ENCODE measurements at places on chromosomes 1 and 21.

DNA sequence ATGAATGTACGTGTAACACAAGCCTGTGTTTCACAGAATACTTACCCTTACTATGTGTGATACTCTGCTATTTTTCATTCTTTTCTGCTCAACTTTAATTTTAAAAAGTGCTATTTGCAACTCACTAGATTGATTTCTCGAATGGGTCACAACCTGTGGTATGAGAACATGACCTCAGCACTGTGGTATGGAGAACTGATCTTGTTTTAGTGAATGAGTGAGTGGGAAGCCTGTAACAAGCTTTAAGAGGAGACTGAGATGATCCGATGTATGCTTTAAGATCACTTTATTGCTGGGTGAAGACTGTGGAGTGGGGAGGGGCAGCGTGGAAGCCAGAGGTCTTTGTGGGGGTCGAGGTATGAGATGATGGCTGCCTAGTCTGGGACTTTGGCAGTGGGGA lies 21.6 kb downstream of the MECR start:
- DNase-seq: no peak

DNA sequence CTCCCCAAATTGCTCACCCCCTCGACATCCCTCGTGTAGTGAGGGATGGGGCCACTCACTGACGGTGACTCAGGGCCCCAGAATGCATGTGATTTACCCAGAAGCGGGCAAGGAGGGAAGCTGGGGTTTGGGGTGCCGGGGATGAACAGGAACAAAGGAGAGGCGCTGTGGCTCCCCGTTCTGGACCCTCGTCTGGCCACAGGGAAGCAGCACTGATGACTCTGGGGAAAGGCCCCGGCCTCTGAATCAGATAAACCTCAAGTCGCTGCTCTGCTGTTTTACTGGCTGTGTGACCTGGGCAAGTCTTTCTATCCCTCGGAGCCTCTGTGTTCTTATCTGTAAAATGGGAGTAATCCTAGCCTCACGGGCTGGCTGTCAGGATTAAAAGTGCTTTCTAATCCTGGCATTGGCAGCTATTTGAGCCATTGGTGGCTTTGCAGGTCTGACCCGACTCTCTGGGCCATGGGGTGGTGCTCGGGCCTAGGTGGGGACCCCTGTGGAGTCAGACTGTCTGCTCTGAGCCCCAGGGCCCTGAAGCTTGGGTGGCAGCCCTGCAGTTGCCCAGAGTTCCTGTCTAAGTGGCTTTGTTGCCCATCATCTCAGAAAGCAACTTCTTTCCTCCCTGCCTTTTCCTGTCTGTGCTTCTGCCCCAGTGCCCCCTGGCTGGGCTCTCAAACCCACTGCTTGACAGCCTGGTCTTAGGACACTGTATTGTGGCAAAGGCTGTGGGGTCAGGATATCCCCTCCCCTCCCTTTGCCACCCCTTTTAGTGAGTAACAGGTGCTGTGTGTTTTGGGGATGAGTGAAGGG lies 5.5 kb downstream of the TNFRSF1B start:
- no peak for DNase-seq

DNA sequence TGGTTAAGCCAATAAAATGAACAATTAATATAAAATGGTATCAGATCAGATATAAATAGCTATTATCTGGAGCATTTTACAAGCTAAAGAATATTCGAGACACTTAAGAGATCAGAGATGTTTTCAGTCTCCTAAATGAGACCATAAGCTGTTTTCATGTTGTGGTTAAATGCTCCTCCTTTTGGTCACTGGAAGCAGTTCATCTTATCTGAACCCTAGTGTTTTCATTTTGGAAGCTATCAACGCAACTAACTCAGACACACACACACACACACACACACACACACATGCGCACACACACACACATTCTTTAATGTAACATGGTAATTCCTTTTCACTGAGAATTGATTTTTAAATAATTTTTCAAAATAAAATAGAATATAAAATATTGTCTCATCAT lies 10.0 kb upstream of the LRRC8C start:
- no peak for DNase-seq

GRCh38 chr1:53299233-53299632 lies 28.6 kb downstream of the LRP8 start:
- DNase-seq: no peak

DNA sequence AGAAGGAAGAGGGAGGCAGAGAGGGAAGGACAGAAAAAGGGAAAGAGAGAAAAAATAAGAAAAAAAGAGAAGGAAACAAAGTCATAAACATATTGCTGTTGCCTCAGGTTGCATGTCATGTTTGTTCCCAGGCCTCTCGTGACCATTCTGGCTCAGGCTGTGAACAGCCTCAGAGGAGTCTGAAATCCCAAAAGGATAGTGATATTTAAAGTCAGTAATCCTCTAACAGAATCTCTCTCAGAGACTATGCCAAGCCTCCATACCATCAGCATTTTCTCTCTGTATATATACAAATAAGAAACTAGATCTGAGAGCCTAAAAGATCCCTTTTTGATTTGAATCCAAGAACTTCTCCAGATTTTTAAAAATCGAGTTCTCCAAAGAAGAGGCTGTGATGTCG lies 35.2 kb downstream of the GORAB start:
- DNase-seq: no peak

GRCh38 chr21:35172231-35172630 lies 123.1 kb upstream of the RUNX1 start:
- DNase-seq: no peak

All from upper lobe of right lung (tissue), 1 donor.